ENCODE measurements at places on chromosomes 4 and X.

- H3K4me1 ChIP-seq, result no peaks in the 10 kb centered on the region
- DNase-seq, result no peak
- H3K27ac ChIP-seq, result no peak overlapping the region
- H3K36me3 ChIP-seq, result peaks cover 10% of the 10 kb centered on the region
Observed at GRCh38 chr4:4560642-4561041, 18.8 kb upstream of the STX18 start.

- H3K36me3 ChIP-seq, result no peaks in the 10 kb centered on the region
- DNase-seq, result peak; percentile 28
- H3K4me3 ChIP-seq, result no peak overlapping the region
- peaks cover 8% of the 10 kb centered on the region for H3K4me1 ChIP-seq
- no peak overlapping the region for H3K27ac ChIP-seq
Observed at GRCh38 chr4:75916091-75916661, 13.9 kb upstream of the PPEF2 start.

DNA sequence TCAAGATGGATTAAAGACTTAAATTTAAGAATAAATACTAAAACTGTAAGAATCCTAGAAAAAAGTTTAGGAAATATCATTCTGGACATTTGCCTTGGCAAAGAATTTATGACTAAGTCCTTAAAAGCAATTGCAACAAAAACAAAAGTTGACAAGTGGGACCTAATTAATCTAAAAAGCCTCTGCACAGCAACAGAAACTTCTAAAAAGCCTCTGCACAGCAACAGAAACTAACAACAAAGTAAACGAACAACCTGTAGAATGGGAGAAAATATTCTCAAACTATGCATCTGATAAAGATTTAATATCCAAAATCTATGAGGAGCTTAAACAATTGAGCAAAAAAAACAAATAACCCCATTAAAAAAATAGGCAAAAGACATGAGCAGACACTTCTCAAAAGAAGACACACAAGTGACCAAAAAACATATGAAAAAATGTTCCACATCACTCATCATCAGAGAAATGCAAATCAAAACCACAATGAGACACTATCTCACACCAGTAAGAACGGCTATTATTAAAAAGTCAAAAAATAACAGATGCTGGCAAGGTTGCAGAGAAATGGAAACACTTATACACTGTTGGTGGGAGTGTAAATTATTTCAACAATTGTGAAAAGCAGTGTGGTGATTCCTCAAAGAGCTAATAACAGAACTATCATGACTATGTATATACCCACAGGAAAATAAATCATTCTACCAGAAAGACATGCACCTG, 5.5 kb upstream of the OPRPN start:
- H3K27me3 ChIP-seq, result no peaks in the 10 kb centered on the region
- H3K4me1 ChIP-seq, result no peaks in the 10 kb centered on the region
- H3K27ac ChIP-seq, result no peak overlapping the region
- DNase-seq, result no peak

DNA sequence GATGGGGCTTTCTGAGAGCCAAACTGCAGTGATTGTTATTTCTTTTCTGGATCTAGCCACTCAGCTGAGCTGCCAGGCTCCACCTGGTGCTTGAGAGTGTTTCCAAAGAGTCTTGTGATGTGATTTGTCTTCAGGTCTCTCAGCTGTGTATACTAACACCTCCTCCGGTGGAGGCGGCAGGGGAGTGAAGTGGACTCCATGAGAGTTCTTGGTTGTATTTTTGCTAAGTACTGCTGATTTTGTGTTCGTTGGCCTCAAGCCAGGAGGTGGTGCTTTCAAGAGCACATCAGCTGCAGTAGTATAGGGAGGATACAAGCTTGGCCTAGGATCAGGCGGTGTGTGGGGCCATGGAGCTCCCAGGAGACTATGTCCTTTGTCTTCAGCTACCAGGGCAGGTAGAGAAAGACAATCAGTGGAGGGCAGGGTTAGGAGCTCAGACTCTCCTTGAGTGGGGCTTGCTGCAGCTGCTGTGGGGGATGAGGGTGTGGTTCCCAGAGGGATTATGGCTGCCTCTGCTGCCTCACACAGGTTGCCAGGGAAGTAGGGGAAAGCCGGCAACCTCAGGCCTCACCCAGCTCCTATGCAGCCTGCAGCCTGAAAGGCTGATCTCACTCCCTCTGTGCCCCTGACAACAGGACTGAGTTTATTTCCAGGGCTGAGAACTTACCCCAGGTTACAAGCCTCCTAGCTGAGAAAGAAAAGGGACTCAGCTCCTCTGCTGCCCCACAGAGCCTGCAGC, 62.4 kb downstream of the NPFFR2 start:
- H3K27me3 ChIP-seq, result peaks cover 2% of the 10 kb centered on the region
- H3K27ac ChIP-seq, result no peak overlapping the region
- no peaks in the 10 kb centered on the region for H3K36me3 ChIP-seq
- DNase-seq, result no peak

DNA sequence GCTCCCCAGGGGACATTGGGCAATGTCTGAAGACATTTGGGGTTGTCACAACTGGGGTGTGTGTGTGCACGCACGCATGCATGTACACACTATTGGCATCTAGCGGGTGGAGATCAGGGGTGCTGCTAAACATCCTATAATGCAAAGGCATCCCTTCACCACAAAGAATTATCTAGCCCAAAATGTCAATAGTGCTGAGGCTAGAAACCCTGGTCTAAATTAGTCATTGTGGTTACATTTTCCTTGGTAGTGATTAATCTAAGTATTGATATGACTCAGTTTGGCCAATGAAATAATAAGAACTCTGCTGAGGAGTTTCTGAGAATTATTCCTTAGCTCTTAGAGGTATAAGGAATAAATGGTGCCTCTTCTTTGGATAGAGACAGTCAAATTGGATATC, 200.2 kb downstream of the CLCN4 start:
- H3K27ac ChIP-seq, result no peak overlapping the region
- no peaks in the 10 kb centered on the region for H3K4me1 ChIP-seq
- no peaks in the 10 kb centered on the region for H3K36me3 ChIP-seq
- no peak overlapping the region for H3K4me3 ChIP-seq
- no peaks in the 10 kb centered on the region for H3K27me3 ChIP-seq

DNA sequence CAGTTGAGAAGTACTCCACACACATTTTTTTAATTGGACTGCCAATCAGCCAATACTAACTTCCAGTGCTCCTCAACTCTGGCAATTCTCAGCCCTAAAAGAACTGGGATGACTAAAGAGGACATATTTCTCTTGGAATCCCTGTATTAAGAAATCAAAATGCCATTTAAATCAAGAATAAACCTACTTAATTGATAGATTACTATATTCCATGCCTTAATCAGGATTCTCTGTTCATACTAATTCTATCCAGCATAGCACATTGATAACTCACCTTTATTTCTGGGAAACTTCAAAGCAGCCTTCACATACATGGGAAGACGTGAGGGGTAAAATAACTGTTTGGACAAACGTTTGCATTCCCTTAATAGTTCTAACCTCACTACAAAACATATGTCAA, 93.0 kb upstream of the DKK2 start:
- no peak overlapping the region for H3K4me3 ChIP-seq
- no peaks in the 10 kb centered on the region for H3K27me3 ChIP-seq
- H3K36me3 ChIP-seq, result no peaks in the 10 kb centered on the region
- no peaks in the 10 kb centered on the region for H3K4me1 ChIP-seq

GRCh38 chrX:128816919-128817318, 706.4 kb downstream of the SMARCA1 start:
- no peak overlapping the region for H3K27ac ChIP-seq
- H3K27me3 ChIP-seq, result no peaks in the 10 kb centered on the region
- DNase-seq, result no peak
- no peaks in the 10 kb centered on the region for H3K4me1 ChIP-seq
- no peak overlapping the region for H3K4me3 ChIP-seq

- DNase-seq, result no peak
- H3K4me1 ChIP-seq, result peaks cover 5% of the 10 kb centered on the region
- H3K27me3 ChIP-seq, result peaks cover 1% of the 10 kb centered on the region
- no peak overlapping the region for H3K4me3 ChIP-seq
Observed at GRCh38 chr4:147823130-147823529, 91.2 kb downstream of the ARHGAP10 start.

DNA sequence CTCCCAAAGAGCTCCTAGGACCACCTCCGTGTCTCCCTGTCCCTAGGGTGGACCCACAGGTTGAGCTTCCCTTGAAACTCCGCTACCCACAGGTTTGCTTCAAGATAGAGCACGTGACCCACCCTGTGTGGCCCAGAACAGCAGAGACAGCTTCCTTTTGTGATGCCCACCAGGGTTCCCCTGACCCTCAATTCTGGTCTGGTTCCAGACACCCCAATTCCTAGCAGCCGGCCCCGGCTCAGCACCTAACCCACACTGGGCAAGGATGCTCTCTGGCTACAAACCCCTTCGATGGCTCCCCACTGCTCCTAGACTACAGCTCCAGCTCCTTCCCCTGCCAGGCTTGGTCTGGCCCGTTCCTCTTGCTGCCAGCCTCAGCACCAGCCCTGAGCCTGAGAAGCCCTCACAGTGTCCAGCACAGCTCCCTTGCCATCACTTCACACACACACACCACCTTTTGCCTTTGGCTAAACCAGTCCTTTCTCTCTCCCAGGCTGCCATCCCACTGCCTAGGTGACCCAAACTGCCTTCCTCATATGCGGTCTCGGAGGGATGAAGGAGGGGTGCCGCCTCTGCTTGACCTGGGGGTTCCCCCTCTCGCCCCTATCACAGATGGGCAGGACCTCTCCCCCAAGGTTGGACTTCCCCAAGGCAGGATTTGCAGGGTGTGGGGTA, 6.2 kb downstream of the PNCK start:
- peaks cover 6% of the 10 kb centered on the region for H3K27me3 ChIP-seq
- H3K4me3 ChIP-seq, result peak overlapping the region; percentile 49
- no peaks in the 10 kb centered on the region for H3K4me1 ChIP-seq
- H3K36me3 ChIP-seq, result no peaks in the 10 kb centered on the region
- DNase-seq, result no peak

GRCh38 chrX:19595043-19595677, 79.9 kb upstream of the MAP3K15 start:
- no peaks in the 10 kb centered on the region for H3K27me3 ChIP-seq
- H3K4me1 ChIP-seq, result peaks cover 3% of the 10 kb centered on the region
- DNase-seq, result no peak

Data from glutamatergic neuron (in vitro differentiated cells).